AG04450 (cell line): ENCODE measurements at places on chromosomes 16 and 17.

DNA sequence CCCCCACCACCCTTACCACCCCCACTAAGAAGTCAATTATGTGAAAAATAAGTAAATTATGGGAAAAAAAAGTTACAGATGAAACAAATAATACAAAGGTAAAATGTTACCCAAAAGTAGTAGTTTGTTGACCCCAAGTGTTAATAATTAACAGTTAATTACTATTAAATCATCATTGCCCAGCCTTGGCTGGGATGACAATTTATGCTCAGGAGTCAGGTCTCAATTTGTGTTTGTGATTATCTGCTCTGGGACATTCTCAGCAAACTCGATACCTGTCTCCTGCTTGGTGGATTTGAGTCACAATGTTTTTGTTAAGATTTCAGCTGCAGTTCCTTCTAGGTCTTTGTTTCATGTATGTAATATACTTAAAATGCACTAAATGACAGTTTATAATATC, 172.3 kb upstream of the IRX3 start:
- no peak for DNase-seq

GRCh38 chr16:6527646-6528045, 805.0 kb upstream of the RBFOX1 start:
- no peak for DNase-seq

DNA sequence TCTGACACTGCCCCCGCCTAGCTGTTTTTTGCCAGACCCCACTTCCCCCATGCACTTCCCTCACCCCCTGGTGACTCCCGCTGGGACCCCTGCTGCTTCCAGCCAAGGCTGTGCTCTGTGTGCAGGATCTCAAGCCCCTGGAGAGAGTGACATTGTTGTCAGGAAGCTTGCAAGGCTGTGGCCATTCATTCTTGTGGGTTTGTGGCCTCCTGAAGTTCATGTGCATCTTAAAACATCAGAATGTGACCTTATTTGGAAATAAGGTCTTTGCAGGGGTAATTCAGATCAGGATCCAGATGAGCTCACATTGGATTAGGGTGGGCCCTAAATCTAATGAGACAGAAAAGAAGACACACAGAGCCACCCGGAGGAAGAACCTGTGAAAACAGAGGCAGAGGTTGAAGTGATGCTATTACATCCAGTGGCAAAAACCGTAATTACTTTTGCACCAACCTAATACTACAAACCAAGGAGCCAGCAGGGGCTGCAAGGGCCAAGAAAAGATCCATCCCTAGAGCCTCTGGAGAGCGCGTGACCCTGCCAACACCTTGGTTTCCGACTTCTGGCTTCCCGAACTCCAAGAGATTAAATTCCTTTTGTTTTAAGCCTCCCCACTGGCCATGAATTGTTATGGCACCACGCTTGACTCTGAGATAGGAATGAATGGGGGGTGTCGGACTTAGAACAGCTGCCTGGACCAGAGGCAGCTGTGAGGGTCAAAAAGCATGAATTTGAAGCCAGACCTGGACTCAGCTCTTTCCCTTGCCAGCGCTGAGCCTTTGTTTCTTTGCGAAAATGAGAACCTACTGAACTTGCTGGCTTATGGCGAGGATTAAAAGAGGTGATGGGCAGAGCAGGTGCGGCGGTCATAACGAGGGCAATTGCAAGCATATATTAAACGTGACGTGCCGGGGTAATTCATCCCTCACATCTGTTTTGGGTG, 75.5 kb downstream of the BMERB1 start:
- no peak for DNase-seq

DNA sequence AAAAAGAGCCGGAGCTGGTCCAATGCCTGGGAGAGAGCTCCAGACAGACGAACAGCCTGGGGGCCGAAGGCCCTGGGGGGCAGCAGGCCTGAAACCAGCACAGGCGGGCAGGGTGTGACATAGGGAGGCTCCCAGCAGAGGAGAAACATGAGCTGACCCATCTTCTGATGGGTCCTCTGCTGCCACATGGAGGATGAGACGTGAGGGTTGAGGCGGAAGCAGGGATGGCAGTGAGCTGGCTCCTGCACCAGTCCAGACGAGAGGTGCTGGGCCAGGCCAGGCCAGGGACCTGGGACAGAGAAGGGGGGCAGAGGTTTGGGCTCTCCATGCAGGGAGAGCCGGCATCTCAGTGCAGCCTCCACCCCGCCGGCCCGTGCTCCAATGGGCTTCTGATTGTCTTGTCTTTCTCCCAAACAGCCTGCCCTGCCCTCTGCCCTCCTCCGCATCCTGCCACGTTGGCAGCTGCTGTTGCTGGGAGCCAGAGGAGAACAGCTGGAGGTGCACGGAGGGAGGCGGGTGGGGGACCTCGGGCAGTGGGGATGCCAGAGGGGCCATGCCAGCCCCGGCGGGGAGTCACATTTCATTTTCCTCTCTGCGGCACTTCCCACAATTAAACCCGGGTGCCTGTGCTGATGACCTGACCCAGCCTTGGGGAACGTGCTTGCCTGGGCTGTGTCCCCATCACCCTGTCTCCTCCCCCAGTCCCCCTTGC, 139.1 kb upstream of the GSE1 start:
- DNase-seq = no peak

DNA sequence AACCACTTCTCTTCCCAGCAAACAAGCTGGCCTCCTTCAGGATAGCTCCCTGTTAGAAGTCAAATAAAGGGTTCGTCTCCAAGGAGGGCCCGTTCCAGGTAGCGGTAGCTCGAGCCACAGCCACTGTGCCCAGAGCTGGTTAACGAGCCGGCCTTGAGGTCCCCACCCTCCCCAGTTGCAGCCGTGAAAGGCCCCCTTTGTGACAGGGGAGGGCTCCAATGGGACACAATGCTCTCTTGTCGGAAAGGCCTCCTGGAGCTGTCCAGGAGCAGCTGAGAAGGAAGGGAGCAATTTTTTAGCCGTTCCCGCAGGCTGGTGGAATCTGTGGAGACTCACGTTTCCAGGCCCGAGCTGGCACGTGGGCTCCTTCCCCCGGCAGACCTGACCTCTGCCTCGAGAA, 29.9 kb upstream of the FOXF1 start:
- DNase-seq = no peak

GRCh38 chr16:81384006-81384405, 60.6 kb upstream of the CMIP start:
- DNase-seq = no peak

- no peak for DNase-seq
These were observed 151.1 kb upstream of the MYOCD start for GRCh38 chr17:12514596-12514995.

GRCh38 chr16:78428193-78428592, 328.7 kb downstream of the WWOX start:
- DNase-seq = no peak

- no peak for DNase-seq
These were observed at the start of gene GALR2 for GRCh38 chr17:76074390-76075363. Gene GALR2, plus strand, starts transcription at chr17:76074781. Its CDS starts 103 bp downstream, at chr17:76074884.

- DNase-seq = no peak
These were observed 35.3 kb downstream of the FAM20A start for GRCh38 chr17:68565661-68566441.

- DNase-seq = no peak
These were observed 2.7 kb upstream of the CCDC57 start for GRCh38 chr17:82215095-82215971.

GRCh38 chr16:23857256-23857880, 21.6 kb downstream of the PRKCB start:
- no peak for DNase-seq

DNA sequence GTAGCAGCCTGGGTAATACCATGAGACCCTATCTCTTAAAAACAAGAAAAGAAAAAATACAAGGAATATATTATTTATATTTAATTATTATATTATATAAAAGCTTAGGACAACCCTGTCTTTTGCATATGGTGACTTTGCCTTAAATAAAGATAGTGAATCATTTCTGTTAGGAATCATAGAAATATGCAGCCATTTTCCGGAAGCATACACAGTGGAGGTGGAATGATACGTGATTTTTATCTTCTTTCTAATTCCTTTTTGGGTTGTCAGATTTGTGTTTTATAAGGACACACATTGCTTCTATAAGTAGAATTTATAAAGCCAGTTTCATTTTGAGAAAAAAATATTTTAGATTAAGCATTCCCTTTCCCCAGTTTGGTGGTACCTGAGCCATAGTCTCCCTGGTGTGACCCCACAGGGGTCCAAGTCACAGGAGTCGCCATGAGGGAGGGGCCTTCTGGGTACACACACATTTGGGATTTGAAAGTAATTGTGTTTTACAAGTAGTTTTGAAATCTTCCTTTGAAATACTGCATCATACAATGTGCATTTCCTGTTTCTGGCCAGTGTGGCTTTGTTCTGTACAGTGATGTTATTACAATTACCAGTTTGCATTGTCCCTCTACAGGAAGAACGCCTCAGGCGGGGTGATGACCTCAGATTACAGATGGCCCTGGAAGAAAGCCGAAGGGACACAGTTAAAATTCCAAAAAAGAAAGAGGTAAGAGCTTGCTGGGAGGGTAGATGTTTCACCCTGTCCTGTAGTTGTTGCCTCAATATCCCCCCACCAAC, 50.9 kb downstream of the B9D1 start:
- DNase-seq = no peak

DNA sequence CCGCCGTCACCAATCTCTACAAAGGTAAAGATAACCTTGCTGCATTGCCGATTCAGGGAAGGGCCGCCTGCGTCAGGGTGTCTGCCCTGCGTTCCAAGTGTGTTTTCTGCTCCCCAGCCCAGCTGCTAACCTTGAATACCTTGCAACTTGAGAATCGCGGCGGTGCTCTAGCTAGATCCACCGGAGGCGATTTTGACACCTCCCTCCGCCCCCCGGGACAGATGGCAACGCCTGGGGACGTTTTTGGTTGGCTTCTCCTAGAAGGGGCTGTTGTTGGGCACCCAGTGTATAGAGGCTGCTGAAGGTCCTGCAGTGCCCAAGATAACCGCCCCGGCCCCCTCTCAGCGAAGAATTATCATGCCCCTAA, 1.5 kb downstream of the HAPSTR1 start:
- no peak for DNase-seq

DNA sequence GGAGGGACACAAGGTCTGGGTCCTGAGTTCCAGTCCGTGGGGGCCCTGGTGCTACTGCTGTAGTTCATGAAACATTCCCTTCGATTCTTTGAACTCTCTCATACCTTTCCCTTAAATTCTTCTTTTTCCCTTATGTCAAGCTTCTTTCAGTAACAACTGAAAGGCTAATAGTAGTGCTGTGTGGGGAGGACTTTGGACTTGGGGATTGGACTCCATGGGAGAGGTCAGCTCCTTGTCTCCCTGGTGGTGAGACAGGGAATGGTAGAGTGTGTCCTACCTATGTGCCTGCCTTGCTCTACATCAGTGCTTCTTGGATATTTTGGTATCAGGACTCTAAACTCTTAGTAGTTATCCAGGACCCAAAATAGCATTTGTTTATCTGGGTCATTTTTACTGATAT, 628.1 kb downstream of the WWOX start:
- no peak for DNase-seq

GRCh38 chr16:31213342-31213741, 577 bp upstream of the TRIM72 start:
- no peak for DNase-seq

DNA sequence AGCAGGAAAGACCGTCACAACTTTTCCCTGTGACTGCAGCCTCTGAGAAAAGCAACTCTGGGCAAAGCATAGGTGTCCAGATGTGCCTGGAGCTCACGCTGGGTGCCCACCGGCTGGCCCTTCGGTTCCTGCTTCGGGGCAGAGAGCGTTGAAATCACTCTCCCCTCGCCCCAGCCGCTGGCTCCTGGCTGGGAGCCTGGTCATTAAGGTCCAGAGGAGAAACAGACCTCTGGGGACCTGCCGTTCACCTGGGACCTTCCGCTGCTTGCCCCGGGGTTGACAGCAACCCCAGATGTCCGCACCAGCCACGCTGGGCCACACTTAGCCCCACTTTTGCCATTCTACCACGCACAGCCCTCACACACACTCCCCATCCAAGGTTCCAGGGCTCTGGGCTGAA, 13.1 kb downstream of the MRM3 start:
- DNase-seq = no peak

- DNase-seq = no peak
These were observed 85.6 kb upstream of the NETO2 start for GRCh38 chr16:47229053-47230050.

GRCh38 chr17:58985367-58985766, 121.3 kb downstream of the TRIM37 start:
- no peak for DNase-seq

GRCh38 chr17:5861246-5861645, 208.9 kb upstream of the WSCD1 start:
- DNase-seq = no peak

GRCh38 chr17:39607057-39607850, 466 bp downstream of the NEUROD2 start:
- no peak for DNase-seq

DNA sequence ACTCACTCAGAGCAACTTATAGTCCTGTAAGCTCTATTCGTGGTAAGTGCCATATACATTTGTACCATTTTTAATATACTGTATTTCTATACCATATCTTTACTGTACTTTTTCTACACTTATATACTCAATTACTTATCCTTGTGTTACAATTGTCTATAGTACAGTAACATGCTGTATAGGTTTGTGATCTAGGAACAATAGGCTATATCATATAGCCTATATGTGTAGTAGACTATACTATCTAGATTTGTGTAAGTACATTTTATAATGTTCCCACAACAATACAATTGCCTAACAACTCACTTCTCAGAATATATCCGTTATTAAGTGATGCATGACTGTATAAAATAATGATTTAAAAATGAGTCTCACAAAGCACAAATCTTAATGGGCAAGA, 123.3 kb upstream of the NACA2 start:
- DNase-seq = no peak

DNA sequence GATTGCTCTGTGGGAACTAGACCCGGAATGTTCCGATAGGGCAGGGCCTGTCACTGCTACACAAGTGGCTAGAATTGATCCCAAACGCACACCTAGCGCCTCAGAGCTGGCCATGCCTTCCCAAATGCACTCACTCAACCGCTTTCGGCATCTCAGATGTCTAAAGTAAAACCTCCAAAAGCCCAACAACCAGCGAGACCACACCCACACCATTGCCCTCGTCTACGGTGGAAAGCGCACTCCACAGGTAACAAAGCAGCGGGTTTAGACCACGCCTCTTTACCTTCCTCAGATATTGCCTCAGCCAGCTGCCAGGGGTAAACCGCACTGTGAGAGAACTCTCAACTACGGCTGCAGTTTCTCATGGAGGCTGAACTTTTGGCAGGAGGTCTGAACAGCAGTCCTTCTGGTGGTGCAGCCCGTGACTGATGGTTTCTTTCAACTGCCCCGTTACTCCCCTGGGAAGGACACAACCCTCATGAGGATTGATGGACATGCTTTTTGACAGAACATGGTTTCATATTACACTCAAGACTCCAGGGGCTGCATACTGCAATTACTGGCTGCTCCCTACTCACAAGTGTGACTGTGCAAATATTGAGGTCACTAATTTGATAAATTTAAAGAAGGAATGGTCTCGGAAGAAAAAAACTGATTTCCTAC, 34.5 kb downstream of the USP7 start:
- DNase-seq = no peak

GRCh38 chr16:53502331-53503269, at the start of gene AKTIP:
Gene AKTIP, minus strand, starts transcription at chr16:53503209. Its CDS starts 2,950 bp downstream, at chr16:53500259.
- DNase-seq = no peak

DNA sequence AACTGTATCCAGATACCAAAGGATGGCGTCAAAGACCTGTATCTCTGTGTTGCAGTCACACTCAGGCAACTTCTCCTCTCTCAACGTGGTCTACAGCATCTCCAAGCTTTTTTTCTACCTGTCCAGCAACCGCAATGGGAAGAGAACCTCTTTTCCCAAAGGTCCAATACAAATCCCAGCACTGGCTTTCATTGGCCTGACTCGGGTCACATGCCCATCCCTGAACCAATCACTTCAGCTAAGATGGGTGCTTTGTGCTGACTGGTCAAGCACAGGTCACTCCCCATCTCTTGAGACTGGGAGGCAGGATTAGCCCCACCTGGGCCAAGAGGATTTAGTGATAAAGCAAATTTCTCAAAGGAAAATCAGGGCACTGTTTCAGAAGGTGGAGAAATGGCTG, 71.2 kb upstream of the C16orf82 start:
- no peak for DNase-seq
